ENCODE measurements at places on chromosomes 12 and 14. TPM values are rescaled to one million over a fixed set of nuclear protein-coding genes. Genes with fewer than 3 reads are reported as not detected.

CLEC4D gene
- not detected for total RNA-seq

SAV1 gene
- total RNA-seq: 46.9 TPM

WNT1 gene
- total RNA-seq: not detected

AGAP2 gene
- under 0.01 TPM for total RNA-seq

SETD3 gene
- 38.3 TPM for total RNA-seq

ERP27 gene
- not detected for total RNA-seq

Data from fibroblast of lung (primary cell).